GM19239 (cell line): ENCODE measurements at places on chromosomes 6 and 20.

- DNase-seq, result no peak
These were observed 39.9 kb upstream of the IYD start for GRCh38 chr6:150328744-150329405.

GRCh38 chr20:63664861-63665594, 6.9 kb downstream of the RTEL1 start:
- no peak for DNase-seq

- no peak for DNase-seq
These were observed 54.5 kb downstream of the RIPOR3 start for GRCh38 chr20:50636601-50637540.

- DNase-seq, result no peak
These were observed 242.5 kb downstream of the LRFN2 start for GRCh38 chr6:40344566-40345167.

DNA sequence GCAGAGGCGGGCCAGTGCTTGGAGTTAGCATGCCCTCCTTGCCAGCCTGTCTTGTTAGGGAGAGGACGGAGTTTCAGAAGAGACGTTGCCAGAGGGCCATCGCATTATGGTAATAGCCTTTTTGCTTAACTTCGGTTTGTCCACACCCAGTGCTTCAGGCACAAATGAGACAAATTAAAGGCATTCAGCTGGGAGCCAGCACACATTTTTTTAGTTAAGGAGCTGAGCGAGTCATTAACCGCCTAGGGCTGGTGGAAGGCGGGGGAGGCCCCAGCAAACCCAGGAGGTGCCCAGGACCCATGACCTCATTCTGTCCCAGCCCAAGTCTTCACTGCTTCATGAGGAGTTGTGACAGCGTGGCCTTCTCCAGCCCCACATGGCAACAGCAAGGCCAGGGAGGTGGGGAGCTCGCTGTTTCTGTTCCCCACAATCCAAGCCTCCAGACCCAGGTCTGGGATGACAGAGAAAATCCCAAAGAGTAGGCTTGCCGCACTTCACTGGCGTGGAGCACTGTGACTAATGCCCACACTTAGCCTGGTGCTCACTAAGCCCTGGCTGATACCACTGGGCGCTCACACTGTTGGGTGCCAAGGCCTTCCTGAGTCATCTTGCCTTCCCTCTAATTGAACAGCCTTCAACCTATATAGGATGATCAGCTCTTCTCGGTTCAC, 237.1 kb downstream of the ANKRD60 start:
- no peak for DNase-seq

DNA sequence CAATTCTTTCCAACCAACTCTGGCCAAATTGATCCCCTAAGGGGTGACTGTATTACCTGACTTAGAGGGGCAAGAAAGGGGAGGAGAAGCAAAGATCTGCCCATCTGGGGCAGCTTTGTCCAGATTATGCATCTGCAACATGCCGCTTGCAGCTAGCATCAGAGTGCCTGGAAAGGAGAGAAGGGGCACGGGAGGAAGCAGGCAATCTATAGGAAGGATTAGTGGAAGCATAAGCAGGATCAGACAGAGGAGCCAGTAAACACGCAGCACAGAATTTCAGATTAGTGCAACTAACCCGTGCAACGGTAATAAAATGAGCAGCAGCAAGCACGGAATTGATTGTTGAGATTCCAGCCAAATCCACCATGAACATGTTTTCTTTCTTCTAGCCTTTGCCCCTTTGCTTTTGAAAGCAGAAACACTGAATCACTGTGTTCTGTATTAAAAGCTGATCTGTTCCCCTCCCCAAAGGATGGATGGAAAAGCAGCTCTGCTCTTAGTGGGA, 643.6 kb upstream of the CHD6 start:
- DNase-seq, result no peak

DNA sequence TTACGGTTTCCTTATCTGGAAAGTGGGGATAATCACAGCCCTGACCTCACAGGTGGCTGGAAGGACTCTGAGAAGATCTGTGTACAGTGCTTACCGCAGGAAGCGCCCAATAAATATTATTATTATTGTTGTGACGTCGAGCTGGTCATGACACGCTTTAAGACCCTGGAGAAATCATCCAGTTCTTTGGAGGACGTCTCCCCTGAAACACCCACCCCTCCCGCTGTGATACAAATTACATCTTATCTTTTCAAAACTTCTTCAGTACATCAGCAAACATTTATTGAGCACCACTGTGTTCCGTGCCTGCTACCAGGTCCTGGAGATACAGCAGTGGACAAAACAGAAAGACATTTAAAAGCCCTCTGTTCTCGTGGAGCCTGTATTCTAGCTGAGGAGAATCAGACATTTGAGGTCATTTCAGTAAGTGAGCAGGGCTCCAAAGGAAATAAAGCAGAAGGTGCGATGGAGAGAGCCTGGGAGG, 118.7 kb downstream of the CEBPB start:
- no peak for DNase-seq

DNA sequence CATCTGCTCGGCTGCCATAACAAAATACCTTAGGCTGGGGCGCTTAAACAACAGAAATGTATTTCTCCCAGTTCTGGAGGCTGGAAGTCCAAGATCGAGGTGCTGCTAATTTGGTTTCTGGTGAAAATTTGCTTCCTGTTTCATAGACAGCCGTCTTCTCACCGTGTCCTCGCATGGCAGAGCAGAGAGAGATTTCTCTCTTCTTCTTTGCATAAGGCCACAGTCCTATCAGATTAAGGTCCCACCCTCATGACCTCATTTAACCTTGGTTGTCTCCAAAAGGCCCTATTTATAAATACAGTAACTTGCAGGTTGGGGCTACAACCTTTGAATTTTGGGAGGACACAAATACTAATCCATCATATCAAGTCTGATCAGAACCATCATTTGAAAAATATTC, 544.3 kb downstream of the KIF16B start:
- no peak for DNase-seq

DNA sequence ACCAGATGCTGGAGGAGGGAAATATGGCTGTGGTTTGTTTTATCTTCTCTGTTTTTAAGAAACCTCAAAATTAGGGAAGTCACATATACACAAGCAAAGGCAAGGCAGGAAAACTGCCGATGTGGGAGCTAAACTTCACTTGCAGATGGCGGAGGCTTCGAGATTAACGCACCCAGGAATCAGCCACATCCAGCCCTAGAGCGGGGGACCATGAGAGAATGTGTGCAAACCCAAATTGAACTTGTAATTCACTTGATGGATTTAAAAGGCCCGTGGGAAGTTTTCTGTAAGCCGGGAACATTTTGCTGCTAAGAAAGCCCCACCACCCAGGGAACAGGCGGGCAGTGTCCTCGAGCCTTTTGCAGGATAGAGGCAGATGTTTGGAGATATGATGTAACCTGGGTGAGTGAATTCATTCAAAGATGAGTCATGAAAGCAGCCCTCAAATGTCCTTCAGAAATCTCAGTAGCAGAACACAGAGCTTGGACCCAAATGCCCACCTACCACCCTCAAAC, 39.9 kb downstream of the PREX1 start:
- no peak for DNase-seq

- no peak for DNase-seq
These were observed 101.6 kb downstream of the RAMACL start for GRCh38 chr6:166484863-166485262.

DNA sequence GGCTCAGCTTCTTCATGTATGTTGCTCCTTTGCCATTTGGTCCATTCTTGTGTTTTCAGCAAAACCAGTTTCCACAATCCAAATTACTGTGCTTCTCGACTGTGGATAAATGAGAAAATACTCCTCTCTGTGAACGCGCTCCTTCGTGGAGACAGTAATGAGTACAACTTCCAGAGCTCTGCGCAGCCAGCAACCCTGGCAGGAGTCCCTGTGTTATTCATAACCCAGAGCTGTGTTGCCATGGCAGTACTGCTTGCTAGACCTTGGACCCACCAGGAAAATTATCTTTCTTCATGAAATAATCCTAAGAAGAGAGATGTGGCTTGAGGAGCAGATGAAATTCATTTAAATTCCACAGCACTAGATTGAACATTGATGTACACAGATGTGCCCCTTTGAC, 73.7 kb downstream of the SLC22A3 start:
- DNase-seq, result no peak

GRCh38 chr20:59692139-59692538, 87.8 kb downstream of the PHACTR3 start:
- DNase-seq, result no peak

DNA sequence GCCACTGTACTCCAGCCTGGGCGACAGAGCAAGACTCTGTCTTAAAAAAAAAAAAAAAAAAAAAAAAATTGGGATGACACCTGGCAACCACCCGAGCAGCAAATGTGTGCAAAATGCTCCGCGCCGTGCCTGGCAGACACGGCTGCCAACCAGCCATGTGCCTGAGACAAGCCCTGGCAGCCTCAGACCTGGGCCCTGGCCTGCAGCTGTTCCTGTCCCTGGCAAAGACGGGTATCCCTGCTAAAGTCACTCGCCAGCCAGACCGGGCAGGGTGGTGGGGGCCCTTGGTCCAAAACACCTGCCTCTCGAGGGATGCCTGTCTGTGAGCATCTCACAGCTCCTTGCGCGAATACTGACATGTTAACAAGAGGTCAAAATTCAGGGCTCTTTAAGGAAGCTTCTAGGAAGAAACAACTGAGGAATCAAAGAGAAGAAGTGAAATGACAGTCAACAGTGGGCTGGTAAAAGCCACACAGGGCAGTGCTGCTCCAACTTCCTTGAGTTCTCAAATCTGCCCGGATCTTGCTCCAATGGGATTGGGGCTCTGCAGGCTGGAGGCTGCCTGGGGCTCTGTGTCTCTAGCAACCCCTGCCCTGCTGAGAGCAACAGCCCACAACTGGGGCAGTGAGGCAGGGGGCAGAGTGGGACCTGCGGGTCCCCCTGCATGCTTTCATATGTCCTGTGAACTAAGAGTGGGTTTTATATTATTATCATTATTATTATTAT, 53.4 kb downstream of the SYTL3 start:
- no peak for DNase-seq

GRCh38 chr20:20226554-20226953, 141.3 kb upstream of the INSM1 start:
- DNase-seq, result no peak

GRCh38 chr6:48628316-48628715, 517.3 kb upstream of the PTCHD4 start:
- no peak for DNase-seq

DNA sequence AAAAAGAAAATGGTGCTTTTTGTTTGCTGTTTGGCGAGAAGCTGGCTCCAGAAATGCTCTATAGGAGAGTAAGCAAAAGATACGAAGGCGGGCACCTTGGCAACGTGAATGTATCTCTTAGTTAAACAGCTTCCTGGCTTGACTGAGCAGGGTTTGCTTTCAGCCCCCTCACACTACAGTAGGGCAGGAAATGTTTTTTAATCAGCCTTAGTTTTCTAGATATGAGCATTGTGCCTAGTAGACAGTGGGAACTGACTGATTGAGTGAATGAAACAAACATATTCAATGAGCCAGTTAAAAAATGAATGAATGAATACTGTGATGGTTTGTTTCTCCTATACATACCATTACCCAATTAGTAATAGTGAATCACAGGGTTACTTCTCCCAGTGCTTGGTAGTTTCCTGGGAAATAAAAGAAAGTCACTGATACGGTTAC, 19.9 kb downstream of the CAP2 start:
- DNase-seq, result no peak

DNA sequence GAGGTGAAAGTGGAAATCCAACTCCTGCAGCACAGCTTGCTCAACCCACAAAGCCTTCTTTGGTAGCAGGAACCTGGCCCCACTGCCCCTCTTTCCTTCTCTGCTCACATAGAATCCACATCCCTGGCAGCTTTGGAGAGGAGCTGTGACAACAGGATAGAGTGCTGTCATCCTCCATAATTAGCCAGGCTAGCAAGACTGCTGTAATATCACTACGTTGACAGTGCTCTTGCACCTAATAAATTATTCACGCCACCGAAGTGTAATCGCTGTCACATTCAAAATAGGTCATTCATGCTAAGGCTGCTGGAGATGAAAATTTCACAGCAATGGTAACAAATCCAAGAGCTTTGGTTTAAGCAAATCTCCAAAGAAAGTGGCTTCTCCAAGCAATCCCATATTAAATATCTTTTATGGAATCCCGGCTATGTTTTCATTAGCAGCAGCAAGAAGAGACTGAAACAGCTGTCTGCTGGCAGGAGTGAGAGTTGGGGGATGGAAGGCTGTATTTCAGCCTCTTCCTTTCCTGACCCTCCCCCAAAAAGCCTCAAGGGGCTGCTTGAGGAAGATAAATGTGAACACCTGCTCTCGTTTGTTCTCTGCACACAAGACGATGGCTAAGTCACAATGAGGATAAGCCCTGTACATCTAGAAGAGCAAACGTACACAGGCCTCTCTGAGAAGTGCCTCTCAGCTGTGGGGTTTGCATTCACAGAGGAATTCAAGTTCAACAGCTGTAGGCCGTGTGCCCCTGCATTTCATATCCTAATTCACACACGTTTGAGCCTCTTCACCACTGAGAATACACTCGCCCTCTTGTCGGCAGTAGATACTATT, 16.5 kb downstream of the RIPOR2 start:
- DNase-seq, result no peak

- DNase-seq, result no peak
These were observed 40.1 kb downstream of the DEFB114 start for GRCh38 chr6:49923826-49924225.

DNA sequence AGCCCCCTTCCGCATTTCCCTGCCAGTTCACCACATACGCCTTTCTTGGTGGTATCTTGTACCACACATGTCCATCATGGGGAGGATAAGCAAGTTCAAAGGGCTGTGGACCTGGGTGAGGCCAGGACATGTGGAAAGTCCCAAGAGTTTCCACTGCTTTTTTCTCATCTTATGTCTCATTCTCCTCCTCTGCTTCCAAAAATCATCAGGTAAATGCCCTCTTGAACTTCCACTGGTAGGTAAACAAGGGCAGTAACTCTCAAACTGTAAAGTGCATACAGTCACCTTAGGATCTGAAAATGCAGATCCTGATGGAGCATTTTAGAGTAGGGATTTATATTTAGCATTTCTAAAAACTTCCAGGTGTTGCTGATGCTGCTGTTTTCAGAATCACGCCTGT, 7.9 kb upstream of the SIRT5 start:
- DNase-seq, result no peak

- DNase-seq, result no peak
These were observed 96.3 kb downstream of the LAMP5 start for GRCh38 chr20:9610665-9611064.

DNA sequence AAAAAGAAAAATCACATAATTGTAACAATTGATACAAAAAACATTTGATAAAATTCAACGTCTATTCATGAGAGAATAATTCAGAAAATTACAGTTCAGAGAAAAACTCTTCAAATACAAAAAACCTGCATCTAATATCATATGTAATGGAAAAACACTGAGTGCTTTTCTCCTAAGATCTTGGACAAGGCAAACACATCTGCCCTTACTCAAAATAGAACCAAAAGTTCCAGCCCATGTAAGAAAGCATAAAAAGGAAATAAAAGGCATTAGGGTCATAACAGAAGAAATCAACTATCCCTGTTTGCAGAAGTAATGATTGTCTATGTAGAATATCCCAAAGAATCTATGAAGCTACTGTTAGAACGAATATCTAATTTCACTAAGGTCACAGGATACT, 721.4 kb downstream of the RFPL4B start:
- DNase-seq, result no peak

- DNase-seq, result no peak
These were observed 93.7 kb downstream of the NDUFAF5 start for GRCh38 chr20:13878566-13878965.
